ENCODE measurements at places on chromosomes 12 and 14.

GRCh38 chr12:110344657-110345056 lies 58.9 kb downstream of the ANAPC7 start:
- DNase-seq = no peak

DNA sequence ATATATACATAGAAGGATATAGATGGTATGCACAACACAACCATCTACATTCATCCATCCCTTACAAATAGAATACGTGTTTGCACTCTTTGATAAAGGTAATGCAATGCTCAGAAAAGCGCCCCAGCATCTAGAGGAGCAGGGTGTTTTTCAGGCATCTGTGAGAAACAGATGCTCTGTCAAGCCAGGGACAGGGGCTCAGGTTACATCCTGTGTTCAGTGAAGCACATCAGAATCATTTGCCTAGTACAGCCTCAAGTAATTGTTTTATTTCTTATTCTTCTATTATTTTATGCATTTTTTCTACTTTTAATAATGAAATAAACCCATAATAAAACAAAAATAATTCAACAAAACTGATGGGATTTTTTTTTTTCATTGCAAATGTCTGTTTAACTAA lies 50.5 kb upstream of the HIF1A start:
- no peak for DNase-seq

DNA sequence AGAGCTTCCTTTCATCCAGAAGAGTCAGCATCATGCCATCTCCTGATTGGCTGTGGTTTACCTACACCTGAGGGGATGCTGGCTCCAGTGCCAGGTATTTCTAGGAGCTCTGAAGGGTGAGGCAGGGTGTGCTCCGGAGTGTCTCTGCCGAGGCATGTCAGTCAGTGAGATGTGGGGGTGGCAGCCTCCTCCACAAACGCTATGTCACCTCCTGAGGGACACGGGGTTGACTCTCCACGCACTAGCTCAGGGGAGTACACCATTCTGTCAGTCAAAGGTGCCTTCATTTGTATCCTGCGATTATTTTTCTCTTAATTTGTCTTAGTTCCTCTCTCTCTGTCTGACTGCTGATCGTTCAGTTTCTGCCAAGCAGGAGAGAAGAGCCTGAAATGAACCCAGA lies 604.5 kb downstream of the VRK1 start:
- no peak for DNase-seq

DNA sequence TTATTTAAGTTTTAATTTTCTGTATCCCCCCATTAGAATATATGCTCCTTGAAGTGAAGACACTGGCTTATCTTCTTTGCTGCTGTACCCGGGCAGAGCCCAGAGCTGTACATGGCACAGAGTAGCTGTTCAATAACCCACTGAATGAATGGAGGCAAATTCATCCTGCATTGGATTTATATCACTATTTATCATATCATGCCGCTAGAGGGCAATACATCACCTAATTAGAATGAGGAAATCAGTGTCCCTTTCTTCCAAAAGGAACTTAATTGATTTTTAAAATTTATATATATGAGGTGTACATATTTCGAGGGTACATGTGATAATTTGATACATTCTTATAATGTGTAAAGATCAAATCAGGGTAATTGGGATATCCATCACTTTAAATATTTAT lies 89.2 kb upstream of the TMEM260 start:
- DNase-seq = no peak

GRCh38 chr12:116590561-116590960 lies 31.4 kb downstream of the MAP1LC3B2 start:
- DNase-seq = no peak

DNA sequence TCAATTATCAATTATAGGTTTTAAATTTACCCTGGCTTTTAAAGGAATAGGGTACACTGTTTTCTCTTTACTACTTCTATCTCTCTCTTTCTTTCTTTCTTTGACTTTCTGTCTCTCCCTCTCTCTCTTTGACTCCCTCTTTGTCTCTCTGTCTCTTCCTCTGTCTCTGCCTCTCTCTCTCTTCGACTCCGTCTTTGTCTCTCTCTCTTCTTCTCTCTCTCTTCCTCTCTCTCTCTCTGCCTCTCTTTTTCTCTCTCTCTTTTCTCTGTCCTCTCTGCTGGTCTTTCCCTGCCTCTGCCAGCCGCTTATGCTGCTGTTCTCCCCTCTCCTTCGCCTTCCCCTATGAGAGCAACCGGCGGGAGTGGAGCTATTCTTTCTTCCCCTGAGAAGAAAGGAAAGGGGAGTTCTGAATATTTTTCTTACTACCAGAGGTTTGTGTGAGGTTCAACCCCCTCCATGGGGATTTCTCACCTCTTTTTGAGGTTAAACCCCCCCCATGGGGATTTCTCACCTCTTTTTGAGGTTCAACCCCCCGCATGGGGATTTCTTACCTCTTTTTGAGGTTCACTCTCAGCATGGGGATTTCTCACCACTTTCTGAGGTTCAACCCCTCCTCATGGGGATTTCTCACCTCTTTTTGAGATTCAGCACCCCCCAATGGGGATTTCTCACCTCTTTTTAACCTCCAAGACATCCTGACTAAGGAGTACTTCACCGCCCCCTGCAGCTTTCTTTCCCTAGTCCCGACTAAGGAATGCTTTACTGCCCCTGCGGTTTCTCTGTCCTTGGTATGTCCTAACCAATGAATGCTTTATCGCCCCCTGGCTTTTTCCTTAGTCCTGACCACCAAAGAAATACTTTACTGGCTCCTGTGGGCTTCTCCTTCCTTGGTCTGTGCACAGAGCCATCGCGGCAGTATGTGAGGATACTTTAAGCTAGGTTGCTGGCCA lies 27.4 kb upstream of the DDHD1 start:
- DNase-seq = no peak

GRCh38 chr14:88452231-88452630 lies 66.8 kb downstream of the SPATA7 start:
- no peak for DNase-seq

- DNase-seq = no peak
Observed at GRCh38 chr14:55762595-55763232, 182.7 kb downstream of the KTN1 start.

DNA sequence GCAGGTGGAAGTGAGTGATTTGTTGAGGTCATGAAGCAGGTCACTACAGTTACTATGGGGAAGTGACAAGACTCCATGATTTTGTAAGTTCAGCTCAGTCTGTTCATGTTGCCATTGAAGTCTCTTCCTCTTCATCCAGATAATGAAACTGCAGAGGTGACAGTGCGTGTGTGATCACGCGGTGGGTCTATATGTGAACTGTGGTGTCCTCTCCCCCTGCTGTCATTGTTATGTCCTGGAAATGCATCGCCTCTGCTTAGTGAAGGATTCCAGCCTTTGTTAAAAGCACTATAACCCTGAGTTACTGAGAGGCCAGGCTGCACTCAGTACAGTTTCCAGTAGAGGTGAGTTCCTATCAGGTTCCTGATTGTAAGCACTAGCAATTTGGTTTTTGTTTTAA lies 216.2 kb upstream of the RMST start:
- DNase-seq = no peak

DNA sequence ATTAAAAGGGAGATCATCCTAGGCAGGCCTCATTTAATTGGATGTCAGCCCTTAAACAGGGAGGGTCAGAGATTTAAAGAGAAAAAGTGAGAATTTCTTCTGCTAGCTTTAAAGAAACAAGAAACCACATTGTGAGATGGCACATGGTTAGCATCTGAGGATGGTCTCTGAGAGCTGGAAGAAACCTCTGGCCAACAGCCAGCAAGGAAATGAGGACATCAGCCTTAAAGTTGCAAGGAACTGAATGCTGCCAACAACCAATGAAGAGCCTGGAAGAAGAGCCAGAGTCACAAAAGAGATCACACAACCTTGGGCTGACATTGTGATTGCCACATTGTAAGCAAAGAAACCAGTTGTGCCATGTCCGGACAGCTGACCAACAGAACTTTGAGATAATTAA lies 17.5 kb upstream of the FAR2 start:
- DNase-seq = no peak

GRCh38 chr12:113862590-113863454 lies 103.3 kb downstream of the RBM19 start:
- DNase-seq = peak; percentile 40

- DNase-seq = no peak
Observed at GRCh38 chr12:3834774-3835173, 38.4 kb downstream of the PARP11 start.

DNA sequence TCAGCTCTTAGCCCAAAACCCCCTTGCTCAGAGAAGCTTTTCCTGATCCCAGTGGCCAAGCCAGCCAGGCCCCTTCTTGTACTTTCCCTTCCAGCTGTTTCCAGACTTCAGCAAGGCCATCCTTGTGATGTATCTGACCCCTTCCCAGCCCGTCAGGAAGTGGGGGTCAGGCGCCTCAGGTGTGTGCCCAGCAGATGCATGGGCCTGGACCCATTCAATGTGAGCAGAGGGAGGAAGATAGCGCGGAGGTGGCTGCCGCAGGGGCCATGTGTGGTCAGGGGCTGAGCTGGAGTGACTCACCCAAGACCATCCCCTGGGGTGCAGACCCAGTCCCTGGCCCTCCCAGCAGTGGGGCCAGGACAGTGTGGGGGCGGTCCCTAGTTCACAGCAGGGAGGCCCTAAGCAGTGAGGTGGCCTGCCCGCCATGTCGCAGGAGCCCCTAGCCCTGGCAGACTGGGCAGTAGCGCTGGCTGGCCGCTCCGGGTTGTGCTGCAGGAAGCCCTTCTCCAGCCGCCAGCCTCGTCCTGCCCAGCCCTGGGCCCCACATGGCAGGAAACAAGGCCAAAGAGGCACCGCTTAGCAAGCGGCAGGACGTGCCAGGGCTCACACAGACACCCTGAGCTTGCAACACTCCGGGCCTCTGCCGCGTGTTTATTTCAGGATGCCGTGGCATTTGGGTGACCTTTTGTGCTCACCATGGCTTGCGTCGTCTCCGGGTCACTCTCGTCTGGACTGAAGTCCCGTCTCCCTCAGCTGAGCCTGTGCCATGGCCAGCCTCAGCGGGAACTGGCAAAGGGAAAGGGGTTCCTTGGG lies 12.0 kb downstream of the ADSS1 start:
- peak; percentile 44 for DNase-seq
